Pancreas (tissue), 10 donors: ENCODE measurements at places on chromosomes 3 and 15. TPM values are rescaled to one million over a fixed set of nuclear protein-coding genes. Genes with fewer than 3 reads are reported as not detected.

The CMTM7 gene
- total RNA-seq, result 21.4 TPM

The CLRN1 gene
- total RNA-seq, result not detected

The RASA2 gene
- total RNA-seq, result 10.7 TPM

The ZDHHC23 gene
- 4.7 TPM for total RNA-seq

The DTX3L gene
- total RNA-seq, result 21.5 TPM

The ALDH1A2 gene
- total RNA-seq, result 6.6 TPM

The PIGX gene
- total RNA-seq, result 8.6 TPM

The SLC28A1 gene
- 0.19 TPM for total RNA-seq

The CMTM8 gene
- total RNA-seq, result 17.5 TPM

The ADAMTS17 gene
- 16.4 TPM for total RNA-seq

The GCSAM gene
- 0.28 TPM for total RNA-seq

The AGTR1 gene
- total RNA-seq, result 0.71 TPM

The EEF1AKMT4 gene
- 1.9 TPM for total RNA-seq

The ACKR2 gene
- 0.83 TPM for total RNA-seq

DNA sequence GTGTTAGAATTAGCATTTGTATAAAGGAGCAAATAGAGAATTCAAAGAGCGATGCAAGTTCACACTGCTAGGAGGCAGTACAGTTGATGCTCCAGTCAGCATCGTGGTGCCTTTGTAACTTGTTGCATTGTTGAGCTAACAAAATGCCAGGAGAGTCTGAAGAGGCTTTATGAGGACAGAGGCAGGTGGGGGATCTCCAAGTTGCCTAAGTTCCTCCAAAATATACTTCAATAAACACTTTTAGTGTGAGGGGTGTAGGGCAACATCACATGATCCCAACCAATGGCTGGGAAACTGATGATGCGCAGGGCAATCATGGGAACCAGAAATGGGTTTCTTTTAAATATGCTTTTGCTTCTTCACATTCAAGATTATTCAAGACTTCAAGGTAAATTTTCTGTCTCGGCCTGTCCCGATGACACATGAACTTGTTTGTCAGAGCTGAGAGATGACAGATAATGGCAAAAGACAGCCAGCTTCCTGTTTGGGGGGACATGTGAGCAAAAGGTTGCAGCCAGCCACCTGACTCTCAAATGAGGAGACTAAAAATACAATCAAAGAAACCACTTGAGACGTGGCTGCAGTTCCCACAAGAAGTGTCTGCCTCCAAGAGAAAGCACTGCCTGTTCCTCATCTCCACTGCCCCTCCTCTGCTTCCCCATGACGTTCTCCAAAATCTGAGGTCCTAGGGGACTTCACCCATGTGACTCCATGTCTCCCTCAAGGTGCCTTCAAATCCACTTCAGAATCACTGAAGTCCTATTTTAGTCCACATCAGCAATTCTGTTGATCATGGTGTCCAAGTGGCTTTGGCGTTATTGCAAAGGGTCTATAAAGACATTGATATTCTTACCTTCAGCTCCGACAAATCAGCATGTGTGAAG is 39.3 kb downstream of the KLHL6 start:
- no peak overlapping the region for H3K27ac ChIP-seq
- H3K36me3 ChIP-seq, result no peaks in the 10 kb centered on the region
- H3K4me3 ChIP-seq, result no peak overlapping the region
- H3K27me3 ChIP-seq, result no peaks in the 10 kb centered on the region
- DNase-seq, result no peak

GRCh38 chr3:119990888-119991287 is 103.4 kb downstream of the GSK3B start:
- H3K4me3 ChIP-seq, result no peak overlapping the region
- no peaks in the 10 kb centered on the region for H3K27me3 ChIP-seq
- DNase-seq, result no peak
- H3K4me1 ChIP-seq, result no peaks in the 10 kb centered on the region
- H3K36me3 ChIP-seq, result no peaks in the 10 kb centered on the region
- H3K27ac ChIP-seq, result no peak overlapping the region

DNA sequence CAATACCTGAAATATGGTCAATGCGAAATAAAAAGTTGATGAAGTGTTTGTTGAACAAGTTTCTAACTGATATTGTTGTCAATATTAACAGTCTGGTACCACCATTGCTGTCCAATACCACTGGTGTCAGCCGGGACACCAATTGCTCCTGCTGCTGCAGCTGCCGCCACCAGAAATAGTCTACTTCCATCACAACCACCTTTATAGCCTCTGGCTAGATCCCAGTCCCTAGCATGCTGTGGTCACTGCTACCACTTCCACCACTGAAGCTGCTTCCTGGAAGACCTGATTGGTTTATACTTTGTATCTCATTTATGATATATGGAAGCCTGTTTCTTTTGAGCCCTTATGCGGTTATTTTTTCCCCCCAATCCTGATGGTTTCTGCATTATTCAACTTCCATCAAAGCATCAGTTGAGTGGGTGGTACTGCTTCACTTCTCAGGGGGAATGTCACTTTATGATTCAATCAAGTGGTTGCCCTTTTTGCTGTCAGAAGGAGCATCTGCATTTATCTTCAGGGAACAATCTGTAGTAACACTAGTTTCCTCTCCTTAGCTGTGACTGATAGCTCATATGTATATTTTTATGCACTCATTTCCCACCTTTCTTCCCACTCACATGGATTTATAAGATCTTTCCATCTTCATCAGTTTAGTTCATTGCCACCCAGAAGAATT is 11.7 kb downstream of the LNP1 start:
- H3K27ac ChIP-seq, result no peak overlapping the region
- no peaks in the 10 kb centered on the region for H3K36me3 ChIP-seq
- H3K27me3 ChIP-seq, result no peaks in the 10 kb centered on the region
- H3K4me1 ChIP-seq, result peaks cover 5% of the 10 kb centered on the region
- DNase-seq, result no peak

- H3K27ac ChIP-seq, result no peak overlapping the region
- H3K4me3 ChIP-seq, result no peak overlapping the region
- DNase-seq, result no peak
- peaks cover 40% of the 10 kb centered on the region for H3K4me1 ChIP-seq
- no peaks in the 10 kb centered on the region for H3K27me3 ChIP-seq
Observed at GRCh38 chr3:177102553-177102952, 94.7 kb downstream of the TBL1XR1 start.

- H3K27me3 ChIP-seq, result no peaks in the 10 kb centered on the region
- H3K27ac ChIP-seq, result no peak overlapping the region
- no peak overlapping the region for H3K4me3 ChIP-seq
- no peaks in the 10 kb centered on the region for H3K36me3 ChIP-seq
Observed at GRCh38 chr3:43618142-43618541, 3.7 kb downstream of the ANO10 start.

DNA sequence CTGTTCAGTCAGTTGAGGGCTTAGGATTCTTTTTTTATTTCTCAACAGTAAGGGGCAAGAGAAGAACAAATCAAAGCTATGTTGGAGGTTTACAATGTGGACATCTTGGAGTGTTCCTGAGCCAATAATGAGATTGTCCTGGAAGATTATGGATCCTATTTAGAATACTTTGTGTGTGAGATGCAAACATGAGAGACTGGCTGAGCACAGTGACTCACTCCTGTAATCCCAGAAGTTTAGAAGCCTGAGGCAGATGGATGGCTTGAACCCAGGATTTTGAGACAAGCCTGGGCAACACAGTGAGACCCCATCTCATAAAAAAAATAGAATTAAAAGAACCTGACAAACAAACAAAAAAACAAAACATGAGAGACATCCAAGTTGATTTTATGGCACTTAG is 351.6 kb downstream of the GAP43 start:
- no peaks in the 10 kb centered on the region for H3K27me3 ChIP-seq
- H3K4me1 ChIP-seq, result no peaks in the 10 kb centered on the region
- H3K27ac ChIP-seq, result no peak overlapping the region
- DNase-seq, result no peak
- no peaks in the 10 kb centered on the region for H3K36me3 ChIP-seq
- H3K4me3 ChIP-seq, result no peak overlapping the region

DNA sequence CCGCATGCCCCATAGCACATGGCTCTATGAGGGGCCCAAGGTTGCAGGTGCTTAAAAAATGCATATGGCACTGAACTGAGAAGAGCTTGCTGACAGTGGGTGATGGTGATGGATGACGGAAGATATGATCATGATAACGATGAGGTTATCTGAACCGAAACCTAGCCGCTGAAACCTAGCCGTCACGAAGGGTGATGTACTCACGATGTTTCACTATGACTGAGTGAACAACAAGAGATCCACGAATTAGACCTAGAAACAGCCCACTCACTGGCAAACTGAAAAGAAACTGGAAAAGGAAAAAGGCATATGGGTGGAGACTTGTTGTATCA is 57.6 kb upstream of the BCL6 start:
- no peaks in the 10 kb centered on the region for H3K4me1 ChIP-seq
- no peak overlapping the region for H3K4me3 ChIP-seq
- no peak for DNase-seq
- H3K27ac ChIP-seq, result no peak overlapping the region
- no peaks in the 10 kb centered on the region for H3K36me3 ChIP-seq

DNA sequence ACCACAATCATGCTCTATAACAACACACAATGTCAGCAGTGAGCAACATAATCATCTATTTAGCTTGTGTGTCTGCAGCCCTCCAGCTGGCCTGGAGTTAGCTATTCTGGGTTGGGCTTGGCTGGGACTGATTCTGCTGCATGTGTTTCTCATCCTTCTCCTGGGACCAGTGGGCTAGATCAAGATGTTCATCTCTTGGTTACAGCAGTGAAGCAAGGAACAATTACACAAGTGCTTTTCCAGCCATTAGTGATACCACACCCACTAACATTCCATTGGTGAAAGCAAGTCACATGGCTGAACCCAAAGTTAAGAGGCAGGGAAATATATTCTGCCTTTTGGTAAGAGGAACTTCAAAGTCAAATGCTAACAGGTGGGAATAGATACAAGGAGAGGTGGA is 14.6 kb downstream of the NUDT16 start:
- H3K27me3 ChIP-seq, result no peaks in the 10 kb centered on the region
- no peaks in the 10 kb centered on the region for H3K4me1 ChIP-seq
- H3K27ac ChIP-seq, result no peak overlapping the region
- no peak overlapping the region for H3K4me3 ChIP-seq
- H3K36me3 ChIP-seq, result no peaks in the 10 kb centered on the region

DNA sequence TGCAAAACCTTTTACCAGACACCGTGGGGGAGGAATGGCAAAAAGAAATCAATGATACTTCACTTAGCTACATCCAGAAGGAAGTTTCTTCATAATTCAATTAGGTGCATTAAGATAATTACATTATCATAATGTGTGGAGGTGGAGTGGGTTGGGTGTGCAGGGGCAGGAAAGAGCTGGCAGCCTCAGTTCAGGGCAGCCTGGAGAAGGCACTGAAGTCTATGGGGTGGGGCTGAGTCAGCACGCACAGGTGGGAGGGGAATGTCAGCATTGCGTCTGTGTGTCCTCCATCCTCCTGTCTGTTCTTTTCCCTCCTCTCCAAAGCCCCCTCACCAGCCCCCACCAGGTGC is 278.8 kb downstream of the GABRG3 start:
- no peaks in the 10 kb centered on the region for H3K27me3 ChIP-seq
- H3K27ac ChIP-seq, result no peak overlapping the region
- DNase-seq, result no peak
- no peaks in the 10 kb centered on the region for H3K4me1 ChIP-seq

- H3K36me3 ChIP-seq, result no peaks in the 10 kb centered on the region
- no peak overlapping the region for H3K4me3 ChIP-seq
- no peak for DNase-seq
Observed at GRCh38 chr3:181054538-181054937, 65.0 kb upstream of the DNAJC19 start.

GRCh38 chr3:25349828-25350724 is 78.0 kb upstream of the RARB start:
- no peaks in the 10 kb centered on the region for H3K4me1 ChIP-seq
- no peak overlapping the region for H3K27ac ChIP-seq
- DNase-seq, result no peak
- no peak overlapping the region for H3K4me3 ChIP-seq
- H3K27me3 ChIP-seq, result no peaks in the 10 kb centered on the region

GRCh38 chr15:82570721-82571508 is 30.7 kb upstream of the RPS17 start:
- no peak for DNase-seq
- H3K4me1 ChIP-seq, result no peaks in the 10 kb centered on the region
- no peaks in the 10 kb centered on the region for H3K27me3 ChIP-seq
- no peak overlapping the region for H3K4me3 ChIP-seq
- H3K27ac ChIP-seq, result no peak overlapping the region

DNA sequence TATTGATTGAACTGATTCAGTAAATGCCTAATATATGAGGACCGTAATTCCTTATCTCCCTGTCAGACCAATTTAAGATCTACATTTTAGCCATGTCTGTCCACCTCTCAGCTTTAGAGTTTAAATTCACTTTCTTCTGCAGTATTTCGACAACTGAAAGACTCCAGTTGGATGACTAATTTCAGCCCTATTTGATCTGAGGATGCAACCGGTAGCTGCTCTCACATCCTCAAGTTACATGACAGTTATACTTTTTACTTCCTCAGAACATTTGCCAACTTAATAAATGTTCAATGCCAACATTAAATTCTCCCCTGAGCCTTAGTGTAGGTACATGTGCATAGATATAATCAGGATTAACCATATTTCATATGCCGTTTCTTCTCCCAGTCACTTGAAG is 2.5 kb upstream of the HHLA2 start:
- DNase-seq, result no peak
- H3K4me3 ChIP-seq, result no peak overlapping the region
- no peak overlapping the region for H3K27ac ChIP-seq
- no peaks in the 10 kb centered on the region for H3K27me3 ChIP-seq

GRCh38 chr3:142828703-142829305 is 60.1 kb downstream of the PCOLCE2 start:
- H3K4me1 ChIP-seq, result no peaks in the 10 kb centered on the region
- H3K27me3 ChIP-seq, result no peaks in the 10 kb centered on the region
- no peaks in the 10 kb centered on the region for H3K36me3 ChIP-seq
- no peak overlapping the region for H3K4me3 ChIP-seq
- no peak overlapping the region for H3K27ac ChIP-seq

DNA sequence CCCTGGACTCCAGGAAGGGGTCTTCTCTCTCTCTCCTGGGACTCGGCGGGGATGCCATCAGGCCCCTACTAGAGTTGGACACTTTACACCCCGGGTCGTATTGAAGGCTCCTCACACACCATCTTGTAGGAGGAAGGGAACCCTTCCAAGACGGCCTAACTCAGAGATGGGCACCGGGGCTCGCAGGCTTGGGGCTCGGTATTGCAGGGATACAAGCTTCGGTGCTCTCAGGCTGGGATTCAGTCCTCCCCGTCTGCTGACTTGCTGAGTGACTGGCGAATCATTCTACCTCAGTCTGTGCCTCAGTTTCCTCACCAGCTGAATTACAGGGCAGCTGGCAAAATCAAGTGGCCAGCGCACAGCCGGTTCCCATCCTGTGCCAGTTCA is 419 bp upstream of the CALML4 start:
- H3K36me3 ChIP-seq, result no peaks in the 10 kb centered on the region
- H3K4me3 ChIP-seq, result no peak overlapping the region
- H3K27me3 ChIP-seq, result no peaks in the 10 kb centered on the region
- H3K27ac ChIP-seq, result peak overlapping the region; percentile 72
- H3K4me1 ChIP-seq, result peaks cover 7% of the 10 kb centered on the region

- no peak overlapping the region for H3K4me3 ChIP-seq
- no peak for DNase-seq
- H3K27ac ChIP-seq, result no peak overlapping the region
- H3K4me1 ChIP-seq, result no peaks in the 10 kb centered on the region
- no peaks in the 10 kb centered on the region for H3K36me3 ChIP-seq
Observed at GRCh38 chr15:64586984-64587383, 126.6 kb downstream of the ZNF609 start.

- no peak for DNase-seq
- H3K36me3 ChIP-seq, result no peaks in the 10 kb centered on the region
Observed at GRCh38 chr15:64875641-64876223, 34.0 kb downstream of the PLEKHO2 start.

- no peaks in the 10 kb centered on the region for H3K27me3 ChIP-seq
- DNase-seq, result no peak
- H3K27ac ChIP-seq, result no peak overlapping the region
- H3K4me3 ChIP-seq, result no peak overlapping the region
- peaks cover 62% of the 10 kb centered on the region for H3K36me3 ChIP-seq
Observed at GRCh38 chr3:143016321-143016972, 15.1 kb downstream of the U2SURP start.
